ENCODE measurements at places on chromosomes 11 and 22.
A peak's percentile ranks its signal among the peaks of the same experiment; 100 is the strongest.

- DNase-seq, result no peak
Observed at GRCh38 chr11:3859373-3859881, 4.0 kb downstream of the STIM1 start.

DNA sequence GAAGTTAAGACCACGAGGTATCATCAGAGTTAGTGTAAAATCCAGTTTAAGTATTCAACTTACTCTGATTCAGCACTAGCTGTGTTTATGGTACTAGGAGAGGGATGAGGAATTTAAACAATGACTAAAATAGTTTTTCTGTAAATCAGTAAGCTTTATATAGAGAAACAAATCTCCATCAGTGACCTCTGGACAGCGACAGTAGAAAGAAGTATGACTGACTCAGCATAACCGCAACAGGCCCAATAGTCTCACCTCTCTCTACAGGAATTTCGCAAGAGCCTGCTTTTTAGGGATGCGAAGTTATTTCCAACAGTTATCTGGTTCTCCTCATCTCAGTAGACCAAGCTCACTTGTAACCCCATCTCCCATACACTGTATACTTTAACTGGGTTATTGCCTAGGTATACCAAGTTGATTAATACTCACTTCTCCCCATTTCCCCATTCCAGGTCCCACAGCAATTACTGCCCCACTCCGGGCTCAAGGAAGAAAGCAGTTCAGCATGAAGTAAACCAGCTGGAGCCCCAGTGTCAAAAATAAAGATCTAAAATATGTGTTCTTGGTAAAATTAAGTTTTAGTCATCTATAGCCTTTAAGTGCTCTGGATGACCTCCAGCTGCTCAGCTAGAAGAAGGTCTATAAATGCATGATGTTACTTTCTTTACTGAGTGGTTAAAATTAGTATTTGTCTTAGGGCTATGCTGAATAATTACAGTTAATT, 770.6 kb upstream of the CCDC90B start:
- DNase-seq, result no peak

DNA sequence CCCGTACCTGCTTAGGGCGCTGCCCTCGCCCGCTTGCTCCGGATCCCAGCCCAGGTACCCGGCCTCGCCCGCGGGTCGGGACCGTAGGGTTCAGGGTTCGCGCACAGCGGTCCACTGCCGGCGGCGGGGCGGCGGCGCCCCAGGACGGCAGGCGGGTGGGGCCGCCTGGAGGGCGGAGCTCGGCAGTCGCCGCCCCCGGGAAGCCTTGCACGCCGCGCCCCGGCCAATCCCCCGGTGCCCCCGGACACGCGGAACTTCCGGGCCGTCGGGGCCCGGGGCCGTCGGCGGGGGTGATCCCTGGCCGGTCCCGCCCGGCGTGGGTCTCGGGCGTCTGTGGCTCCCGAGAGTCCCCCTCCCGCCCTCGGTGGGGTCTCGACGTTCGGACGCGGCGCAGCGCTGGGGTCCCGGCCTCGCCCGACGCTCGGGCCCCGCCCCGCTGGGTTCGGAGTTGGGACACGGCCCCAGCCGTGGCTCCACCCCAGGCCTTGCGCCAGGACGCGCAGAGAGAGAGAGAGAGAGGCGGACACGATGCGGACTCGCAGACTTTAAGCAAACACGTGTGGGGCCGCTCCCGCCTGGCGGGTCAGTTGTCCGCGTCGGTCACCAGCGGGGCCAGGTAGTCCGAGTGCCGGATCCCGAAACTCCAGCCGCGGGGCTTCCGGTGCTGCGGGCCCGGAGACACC, at the start of gene TYMP:
TYMP (minus strand) TSS at position 116 of the 683 bp plus-strand sequence. CDS start 303 bp downstream, outside the sequence.
- no peak for DNase-seq

GRCh38 chr11:8987446-8987845, 16.4 kb downstream of the NRIP3 start:
- no peak for DNase-seq

- no peak for DNase-seq
Observed at GRCh38 chr22:19961201-19961580, 19.6 kb upstream of the TXNRD2 start.

GRCh38 chr11:13896175-13896980, 66.1 kb upstream of the SPON1 start:
- no peak for DNase-seq

DNA sequence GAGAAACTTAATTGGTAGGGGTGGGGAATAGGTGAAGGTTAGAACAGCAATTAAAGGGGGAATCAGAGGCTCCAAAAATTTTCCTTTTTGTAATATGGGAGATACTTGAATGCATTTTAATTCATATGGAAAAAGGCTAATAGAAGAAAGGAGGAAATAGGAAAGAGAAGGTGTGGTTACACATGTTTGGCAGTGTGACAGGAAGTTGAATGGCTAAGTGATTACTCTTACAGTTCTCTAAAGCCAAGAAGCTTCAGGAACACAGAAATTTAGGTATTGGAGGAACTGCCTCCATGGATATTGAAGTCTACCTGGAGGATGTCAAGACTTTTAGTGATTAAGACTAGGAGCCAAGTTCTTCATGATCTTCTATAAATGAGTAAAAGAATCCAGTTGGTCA, 6.3 kb downstream of the NXPE2 start:
- DNase-seq, result no peak

DNA sequence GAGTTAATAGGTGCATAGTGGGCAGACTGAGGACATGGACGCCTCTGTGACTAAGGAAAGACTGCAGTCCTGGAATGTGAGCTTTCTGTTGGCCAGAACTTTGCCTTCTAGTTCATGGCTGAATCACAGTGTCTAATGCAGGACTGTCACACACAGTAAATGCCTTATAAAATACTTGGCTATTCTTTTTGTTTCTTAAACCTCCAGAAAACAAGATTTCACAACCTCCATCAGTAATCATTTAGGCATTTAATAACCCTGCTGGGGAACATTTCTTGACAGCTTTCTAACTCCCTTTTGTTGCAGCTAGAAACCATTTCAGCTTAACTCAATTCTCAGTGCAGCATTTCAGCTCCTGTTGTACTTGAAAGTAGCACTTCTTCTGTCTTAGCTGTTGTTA, 335.8 kb upstream of the DDI1 start:
- no peak for DNase-seq

GRCh38 chr11:132253469-132254264, 883.3 kb downstream of the NTM start:
- DNase-seq, result no peak

GRCh38 chr11:125279676-125280418, 115.3 kb downstream of the PKNOX2 start:
- no peak for DNase-seq

- DNase-seq, result no peak
Observed at GRCh38 chr11:4862447-4863236, 13.6 kb upstream of the OR51S1 start.

- DNase-seq, result no peak
Observed at GRCh38 chr11:62046568-62047100, 77.2 kb upstream of the INCENP start.

GRCh38 chr22:50146439-50147238, 23.9 kb upstream of the PANX2 start:
- peak; percentile 73 for DNase-seq

DNA sequence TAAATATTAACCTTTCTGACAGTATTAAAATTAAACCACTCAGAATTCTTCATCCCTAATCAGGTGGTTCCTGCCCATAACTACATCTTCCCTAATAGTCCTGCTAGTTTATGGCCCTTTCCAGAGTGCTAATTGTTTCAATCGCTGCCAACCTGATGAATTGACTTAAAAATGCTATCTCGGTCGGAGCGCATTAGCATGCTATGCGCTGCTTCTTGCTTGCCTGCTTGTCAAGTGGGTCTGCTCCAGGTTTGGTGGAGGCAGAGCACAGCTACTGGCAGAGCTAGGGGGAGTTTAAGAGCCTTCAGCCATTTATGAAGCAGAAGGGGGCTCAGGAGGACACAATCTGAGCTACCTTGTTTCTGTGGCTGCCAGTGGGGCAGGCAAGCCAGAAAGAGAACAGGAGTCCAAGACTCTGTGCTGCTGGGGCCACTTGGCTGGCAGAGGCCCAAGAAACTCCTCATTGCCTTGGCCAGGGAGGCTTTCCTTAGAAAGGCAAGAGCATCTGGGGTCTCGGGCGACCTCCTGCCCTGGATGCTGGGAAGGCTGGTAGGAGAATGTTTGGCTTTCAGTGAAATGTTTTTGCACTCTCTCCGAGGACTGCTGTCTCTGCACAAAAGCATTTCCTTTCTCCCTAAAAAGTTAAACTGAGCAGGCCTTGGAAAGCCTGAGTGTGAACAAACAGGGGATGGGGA, 62.1 kb upstream of the PHOX2A start:
- DNase-seq, result peak; percentile 8

DNA sequence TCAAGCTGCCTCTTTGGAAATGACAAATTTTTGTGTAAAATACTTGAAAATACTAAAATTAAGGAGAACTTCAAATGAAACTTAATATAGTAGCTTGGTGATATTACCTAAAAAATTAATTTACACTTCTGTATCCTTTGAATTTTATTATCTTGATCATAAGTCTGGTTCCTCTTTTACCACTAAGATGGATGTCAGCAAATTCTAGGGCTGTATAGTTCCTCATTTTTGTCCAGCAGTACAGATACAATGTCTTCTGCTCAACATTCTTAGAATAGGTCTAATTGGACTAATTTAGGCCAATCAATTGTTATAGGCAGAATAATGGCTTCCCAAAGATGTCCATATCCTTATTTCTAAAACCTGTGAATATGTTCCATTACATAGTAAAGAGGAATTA, 1298.0 kb upstream of the RAG2 start:
- DNase-seq, result no peak

- DNase-seq, result no peak
Observed at GRCh38 chr11:72343006-72343756, 91.2 kb downstream of the CLPB start.

- DNase-seq, result no peak
Observed at GRCh38 chr11:122843281-122844141, 5.2 kb downstream of the CRTAM start.

GRCh38 chr11:27451244-27451965, 21.2 kb downstream of the LGR4 start:
- DNase-seq, result no peak

DNA sequence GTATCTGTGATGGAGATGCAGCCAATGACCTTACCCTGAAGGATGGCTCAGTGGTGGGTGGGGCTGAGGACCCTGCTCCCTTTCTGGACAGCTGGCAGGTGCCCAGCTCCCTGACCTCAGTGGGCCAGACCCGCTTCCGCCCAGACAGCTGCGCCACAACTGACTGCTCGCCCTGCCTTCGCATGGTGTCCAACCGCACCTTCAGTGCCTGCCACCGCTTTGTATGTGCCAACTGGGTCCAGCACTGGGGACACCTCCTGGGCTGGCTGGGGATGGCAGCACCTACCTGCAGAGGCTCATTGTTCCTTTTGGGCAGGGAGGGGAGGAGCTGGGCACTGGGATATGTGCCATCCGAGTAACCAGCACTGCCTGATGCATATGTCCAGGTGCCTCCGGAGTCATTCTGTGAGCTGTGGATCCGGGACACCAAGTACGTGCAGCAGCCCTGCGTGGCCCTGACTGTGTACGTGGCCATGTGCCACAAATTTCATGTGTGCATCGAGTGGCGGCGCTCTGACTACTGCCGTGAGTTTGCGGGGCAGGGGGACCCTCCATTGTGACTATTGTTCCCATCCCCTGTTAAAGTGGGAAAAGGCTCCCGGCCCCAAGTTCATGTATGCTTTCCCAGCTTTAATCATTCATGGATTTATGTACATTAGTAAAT, 84.8 kb downstream of the OTOG start:
- DNase-seq, result no peak

GRCh38 chr22:28759861-28760560, 12.5 kb upstream of the CCDC117 start:
- DNase-seq, result no peak

- peak; percentile 41 for DNase-seq
Observed at GRCh38 chr11:118618991-118619375, 11.6 kb downstream of the PHLDB1 start.

DNA sequence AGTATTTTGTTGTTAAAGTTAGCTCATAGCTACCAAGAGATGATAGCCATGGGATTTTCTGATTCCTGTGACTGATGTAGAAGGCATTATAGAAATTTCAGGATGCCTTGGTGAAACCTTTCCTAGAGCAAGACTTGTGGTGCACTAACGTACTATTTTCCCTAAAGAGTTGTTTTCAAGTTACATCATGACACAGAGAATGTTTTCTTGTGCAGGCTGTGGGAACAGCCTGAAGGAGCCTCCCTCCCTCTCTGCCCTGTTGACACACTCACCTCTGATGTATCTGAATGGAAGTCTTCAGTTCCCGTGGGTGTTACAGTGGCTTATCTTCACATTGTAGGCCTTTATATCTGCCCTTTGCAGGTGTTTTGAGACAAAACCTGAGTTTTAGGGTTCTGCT, 121.6 kb downstream of the LDLRAD3 start:
- DNase-seq, result no peak

GRCh38 chr22:31105282-31105929, 2.0 kb downstream of the SELENOM start:
- no peak for DNase-seq

GRCh38 chr11:396948-397548, 3.0 kb downstream of the PKP3 start:
- DNase-seq, result peak; percentile 47

DNA sequence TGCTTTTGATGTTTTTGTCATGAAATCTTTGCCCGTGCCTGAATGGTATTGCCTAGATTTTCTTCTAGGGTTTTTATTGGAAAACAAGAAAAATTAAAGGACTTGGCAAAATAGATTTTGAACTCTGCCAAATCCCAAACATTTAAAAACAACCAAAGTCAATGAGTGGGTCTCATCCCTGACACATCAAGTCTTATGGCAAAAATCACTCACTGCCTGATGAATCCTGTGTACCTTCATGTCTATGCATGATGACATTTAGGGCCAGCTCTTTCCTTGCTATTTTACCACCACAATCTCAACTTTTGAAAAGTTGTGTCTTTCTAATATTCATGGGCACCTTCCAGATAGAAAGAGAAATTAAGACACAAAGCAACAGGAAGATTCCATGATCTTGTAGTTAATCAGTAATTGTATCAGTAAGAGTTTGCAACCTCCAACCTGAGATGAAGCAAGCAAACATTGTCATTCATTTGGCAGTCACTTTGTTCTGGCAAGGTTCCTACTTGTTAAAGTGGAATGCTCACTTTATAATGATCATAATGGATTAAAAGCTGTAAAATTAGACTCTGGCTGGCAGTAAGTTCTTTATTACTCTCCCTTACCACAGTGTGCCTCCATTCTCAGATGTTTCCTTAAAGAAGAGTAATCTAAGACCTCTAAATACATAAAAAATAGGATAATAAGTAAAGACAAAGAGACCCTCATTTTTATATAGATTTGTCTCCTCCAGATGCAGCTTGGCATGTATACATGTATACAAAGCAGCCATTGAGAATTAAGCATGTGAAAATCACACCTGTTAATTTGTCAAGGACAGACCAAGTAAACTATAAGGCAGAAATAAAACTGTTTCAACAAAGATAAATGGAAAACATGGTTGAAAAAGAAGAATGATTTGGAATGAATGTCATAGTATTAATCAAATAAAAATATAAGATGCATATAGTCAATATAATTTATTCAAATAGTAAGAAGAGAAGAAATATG, 51.6 kb downstream of the ETS1 start:
- no peak for DNase-seq

Data from muscle of arm (tissue), 14 donors.